Nasal cavity respiratory epithelium epithelial cell of viscerocranial mucosa (primary cell): ENCODE measurements at places on chromosomes 3 and 15. TPM values are rescaled to one million over a fixed set of nuclear protein-coding genes. Genes with fewer than 3 reads are reported as not detected.

Gene SLC38A3
- total RNA-seq = not detected in 2 replicates

Gene EBLN2
- 4.1 and 7.0 TPM in 2 replicates for total RNA-seq

Gene CCDC191
- 1.0 and 2.8 TPM in 2 replicates for total RNA-seq

Gene ESYT3
- 0.64 and 7.5 TPM in 2 replicates for total RNA-seq

Gene CHAC1
- total RNA-seq = 63.7 and 81.0 TPM in 2 replicates

Gene C3orf20
- total RNA-seq = not detected in 2 replicates

Gene PAQR5
- total RNA-seq = 0.68 and 0.85 TPM in 2 replicates

Gene ATP13A5
- 0.07 TPM in 1 of 2 replicates, not detected in the other for total RNA-seq

Gene POPDC2
- 0.28 and 0.34 TPM in 2 replicates for total RNA-seq

Gene PTH1R
- total RNA-seq = not detected in 2 replicates

Gene TMEM207
- not detected in 2 replicates for total RNA-seq

Gene CHSY1
- 27.7 and 34.9 TPM in 2 replicates for total RNA-seq

Gene SERPINI2
- total RNA-seq = not detected in 2 replicates

Gene COL7A1
- total RNA-seq = 121 and 420 TPM in 2 replicates

Gene PCOLCE2
- 2.4 and 6.3 TPM in 2 replicates for total RNA-seq

Gene ASB14
- not detected in 2 replicates for total RNA-seq

Gene SNURF
- 7.9 and 53.2 TPM in 2 replicates for total RNA-seq

Gene DAPK2
- total RNA-seq = 2.1 and 3.9 TPM in 2 replicates

Gene TBC1D21
- not detected in 2 replicates for total RNA-seq

Gene AHSG
- total RNA-seq = not detected in 2 replicates

Gene ERICH6
- total RNA-seq = not detected in 2 replicates

Gene DOCK3
- under 0.01 and 0.36 TPM in 2 replicates for total RNA-seq

Gene NPAP1
- under 0.01 TPM in 1 of 2 replicates, not detected in the other for total RNA-seq

Gene IL17RB
- total RNA-seq = under 0.01 and 0.07 TPM in 2 replicates

Gene ATP10A
- total RNA-seq = under 0.01 and 1.00 TPM in 2 replicates

Gene MUC20
- 1.7 and 8.5 TPM in 2 replicates for total RNA-seq

Gene GHSR
- total RNA-seq = not detected in 2 replicates

Gene ATP13A4
- total RNA-seq = 1.7 and 6.2 TPM in 2 replicates

Gene TRPC1
- total RNA-seq = 6.5 and 7.8 TPM in 2 replicates

Gene GOLGA8S
- total RNA-seq = under 0.01 TPM in 1 of 2 replicates, not detected in the other

Gene ITIH4
- 0.34 and 2.5 TPM in 2 replicates for total RNA-seq

Gene PARP9
- total RNA-seq = 6.5 and 24.8 TPM in 2 replicates

Gene HMG20A
- 21.2 and 29.3 TPM in 2 replicates for total RNA-seq
